Activated CD8-positive, alpha-beta memory T cell treated with anti-CD3 and anti-CD28 coated beads, Interleukin-2, amount 50 U/mL, for 4 hours (primary cell): ENCODE measurements at places on chromosomes 7 and 10.

DNA sequence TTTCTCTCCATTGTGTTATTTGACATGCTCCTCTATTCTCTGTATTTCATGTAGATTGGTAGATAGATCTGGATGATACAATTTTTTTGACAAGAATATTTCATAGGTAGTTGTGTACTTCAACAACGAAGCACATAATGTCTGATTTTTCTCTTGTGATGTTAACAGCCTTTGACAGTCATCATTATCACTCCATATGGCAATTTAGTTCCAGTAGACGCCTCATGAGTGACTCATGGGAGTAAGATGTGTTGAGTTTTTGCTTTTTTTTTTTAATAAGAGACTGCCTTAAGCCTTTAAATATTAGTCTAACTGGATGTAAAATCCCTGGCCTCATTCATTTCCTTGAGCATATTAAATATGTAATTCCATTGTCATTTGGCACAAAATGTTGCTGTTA lies 123.5 kb upstream of the ZNF32 start:
- no peak for DNase-seq

- no peak for DNase-seq
Observed at GRCh38 chr7:40455485-40455884, 320.7 kb downstream of the SUGCT start.

DNA sequence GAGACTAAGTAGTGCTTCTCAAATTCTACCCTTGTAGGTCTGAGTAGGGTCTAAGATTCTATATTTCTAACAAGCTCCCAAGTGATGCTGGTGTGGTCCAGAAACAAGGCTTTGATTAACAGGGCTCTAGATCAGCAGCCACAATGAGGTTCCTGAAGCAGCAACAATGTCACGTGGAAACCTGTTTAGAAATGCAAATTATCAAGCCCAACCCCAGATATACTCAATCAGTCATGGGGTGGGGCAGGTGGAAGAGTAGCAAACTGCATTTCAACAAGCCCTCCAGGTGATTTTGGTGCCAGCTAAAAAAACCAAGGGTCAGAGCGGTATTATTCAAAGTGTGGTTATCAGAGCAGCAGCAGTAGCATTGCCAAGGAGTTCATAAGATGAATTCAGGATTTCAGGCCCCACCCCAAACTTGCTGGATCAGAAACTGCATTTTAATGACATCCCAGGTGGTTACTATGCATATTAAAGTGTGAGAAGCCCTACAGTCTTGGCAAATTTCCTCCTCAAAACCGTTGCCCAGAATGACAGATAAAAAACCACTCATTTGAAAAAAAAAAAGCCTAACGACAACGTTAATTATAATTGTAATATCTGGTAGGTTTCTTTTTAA lies 199.2 kb downstream of the AHR start:
- no peak for DNase-seq

GRCh38 chr7:8176370-8177081 lies 85.4 kb downstream of the ICA1 start:
- peak; percentile 50 for DNase-seq

DNA sequence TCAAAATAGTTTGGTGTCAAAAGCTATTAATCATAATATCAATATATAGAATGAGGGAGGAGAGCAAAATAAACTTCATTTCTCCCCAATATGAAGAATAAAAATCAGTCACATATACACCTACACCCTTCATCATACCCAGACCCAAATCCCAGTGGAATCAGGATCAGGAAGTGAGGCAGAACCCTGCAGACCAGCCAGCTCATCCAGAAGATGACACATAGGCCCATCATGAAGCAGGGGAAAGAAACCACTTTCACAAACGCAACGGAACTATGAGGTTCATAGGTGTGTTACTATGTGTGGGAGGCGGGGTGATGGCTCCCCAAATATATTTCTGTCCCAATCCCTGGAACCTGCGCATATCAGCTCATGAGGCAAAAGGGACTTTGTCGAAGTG lies 89.0 kb downstream of the RSU1 start:
- no peak for DNase-seq
